ENCODE measurements at places on chromosomes 16 and 17.

GRCh38 chr16:12898551-12898950 is 2.8 kb upstream of the SHISA9 start:
- no peak for DNase-seq

DNA sequence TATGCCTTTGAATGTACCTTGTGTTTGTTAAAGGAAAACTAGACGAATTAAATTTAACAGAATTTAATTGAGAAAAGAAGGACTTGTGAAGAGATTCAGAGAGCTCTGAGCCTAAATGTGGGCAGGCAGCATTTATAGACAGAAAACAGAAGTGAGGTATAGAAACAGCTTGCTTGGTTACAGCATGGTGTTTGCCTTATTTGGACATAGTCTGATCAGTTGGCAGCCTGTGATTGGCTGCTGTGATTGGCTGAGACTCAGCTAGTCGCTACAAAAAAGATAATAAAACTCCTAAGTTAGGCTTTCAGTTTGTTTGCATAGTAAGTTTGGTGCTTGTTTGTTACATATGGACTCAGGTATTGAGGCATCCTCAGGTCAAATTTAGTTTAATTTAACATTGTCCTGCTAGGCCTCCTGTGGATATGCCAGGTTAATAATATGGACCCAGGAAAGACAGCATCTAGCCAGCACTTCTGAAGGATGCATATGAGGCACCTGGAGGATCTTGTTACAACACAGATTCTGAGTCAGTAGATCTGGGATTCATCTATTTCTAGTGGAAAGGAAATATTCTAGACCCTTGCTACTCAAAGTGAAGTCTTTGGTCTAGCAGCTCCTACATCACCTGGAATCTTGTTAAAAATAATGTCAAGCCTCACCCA is 43.4 kb downstream of the SLFN5 start:
- no peak for DNase-seq

GRCh38 chr16:86151239-86151851 is 252.4 kb downstream of the IRF8 start:
- no peak for DNase-seq

DNA sequence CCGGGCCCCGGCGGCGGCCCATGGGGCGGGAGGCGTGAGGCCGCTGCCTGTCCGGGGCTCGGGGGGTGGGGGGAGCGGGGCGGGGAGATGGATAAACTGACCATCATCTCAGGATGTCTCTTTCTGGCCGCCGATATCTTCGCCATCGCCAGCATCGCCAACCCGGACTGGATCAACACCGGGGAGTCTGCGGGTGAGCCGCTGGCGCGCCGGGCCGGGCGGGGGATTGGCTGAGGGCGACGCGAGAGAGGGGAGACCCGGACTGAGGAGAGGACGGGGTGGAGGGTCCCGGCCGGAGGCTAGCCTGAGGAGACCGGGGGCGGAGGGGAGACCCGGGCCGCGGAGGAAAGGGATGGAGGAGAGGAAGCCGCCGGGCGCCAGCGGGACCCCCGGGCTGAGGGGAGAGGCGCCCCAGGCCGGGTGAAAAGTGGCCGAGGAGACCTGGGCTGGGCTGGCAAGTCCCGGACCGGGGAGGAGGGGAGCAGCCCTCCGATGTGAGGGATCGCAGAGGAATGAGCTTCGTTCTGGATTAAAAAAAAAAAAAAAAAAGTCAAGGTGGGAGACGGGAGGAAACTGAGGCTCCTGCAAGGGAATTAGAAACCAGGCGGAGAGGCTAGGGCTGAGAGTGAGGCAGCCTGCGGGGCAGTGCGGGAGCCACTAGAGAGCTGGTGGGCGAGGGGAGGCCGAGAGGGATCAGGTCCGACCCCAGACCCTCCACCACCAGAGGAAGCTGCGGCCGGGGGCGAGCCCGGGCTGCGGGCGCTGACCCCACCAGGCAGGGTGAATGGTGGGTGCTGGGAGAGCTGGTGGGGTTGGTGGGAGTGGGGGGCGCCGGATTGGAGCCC is 526 bp downstream of the MOSMO start:
- no peak for DNase-seq

GRCh38 chr17:557371-557770 is 157.3 kb downstream of the VPS53 start:
- no peak for DNase-seq

- peak; percentile 48 for DNase-seq
Measured at GRCh38 chr17:16997514-16998429, 25.9 kb upstream of the TNFRSF13B start.
